CD4-positive, alpha-beta T cell treated with Interferon gamma for 1 hour (primary cell): ENCODE measurements at places on chromosomes 4 and X.
A peak's percentile ranks its signal among the peaks of the same experiment; 100 is the strongest.

GRCh38 chrX:16457239-16457638, 192.7 kb upstream of the S100G start:
- DNase-seq, result no peak

DNA sequence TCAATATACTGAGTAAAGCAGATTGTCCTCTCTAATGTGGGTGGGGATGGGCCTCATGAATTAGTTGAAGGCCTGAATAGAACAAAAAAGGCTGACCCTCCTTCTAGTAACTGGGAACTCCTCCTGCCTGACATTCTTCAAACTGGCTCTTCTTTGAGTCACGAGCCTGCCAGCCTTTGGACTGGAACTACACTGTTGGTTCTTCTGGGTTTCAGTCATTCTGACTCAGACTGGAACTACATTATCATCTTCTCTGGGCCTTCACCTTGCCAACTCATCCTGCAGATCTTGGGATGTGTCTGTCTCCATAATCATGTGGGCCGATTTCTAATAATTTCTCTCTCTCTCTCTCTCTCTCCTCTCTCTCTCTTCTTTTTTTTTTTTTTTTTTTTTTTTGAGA, 26.9 kb upstream of the CT47C1 start:
- DNase-seq, result no peak

GRCh38 chrX:140434347-140434746, 70.5 kb downstream of the SOX3 start:
- DNase-seq, result no peak

DNA sequence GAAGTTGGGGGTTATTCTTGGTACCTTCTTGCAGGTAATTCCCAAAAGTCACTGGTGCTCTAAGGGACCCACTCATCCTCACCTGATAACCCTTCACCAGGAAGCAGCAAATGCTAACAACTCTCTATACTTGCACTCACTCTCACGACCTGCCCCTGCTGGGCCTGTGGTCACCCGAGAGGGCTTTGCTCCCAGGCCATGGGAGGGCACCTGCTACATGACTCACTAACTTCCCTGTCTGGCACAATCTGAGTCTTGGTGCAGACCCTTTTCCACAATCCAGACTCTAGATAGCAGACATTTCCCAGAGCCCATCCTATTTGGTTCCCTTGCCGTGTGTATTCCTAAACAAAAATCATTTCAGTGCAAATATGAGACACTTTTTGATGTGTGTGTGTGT, 403.8 kb upstream of the FAT1 start:
- no peak for DNase-seq

DNA sequence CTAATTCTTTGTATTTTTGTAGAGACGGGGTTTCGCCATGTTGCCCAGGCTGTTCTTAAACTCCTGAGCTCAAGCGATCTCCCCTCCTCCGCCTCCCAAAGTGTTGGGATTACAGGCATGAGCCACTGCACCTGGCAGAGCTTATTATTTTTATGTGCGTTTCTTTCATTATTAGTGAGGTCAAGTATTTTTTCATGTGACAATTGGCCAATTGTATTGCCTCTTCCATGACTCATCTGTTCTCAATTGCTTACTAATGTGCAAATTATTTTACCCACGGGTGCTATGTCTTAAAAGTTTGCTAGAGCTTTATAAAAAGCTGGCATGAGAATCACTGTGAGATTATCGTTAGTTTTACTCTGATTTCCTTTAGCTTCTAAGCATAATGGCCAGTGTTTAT, 13.0 kb upstream of the ARX start:
- DNase-seq, result no peak

- no peak for DNase-seq
Observed at GRCh38 chr4:182955411-182955810, 38.2 kb upstream of the DCTD start.

GRCh38 chrX:72100051-72100755, 31.5 kb downstream of the RTL5 start:
- peak; percentile 53 for DNase-seq

- DNase-seq, result no peak
Observed at GRCh38 chr4:1640190-1640589, 43.9 kb downstream of the FAM53A start.

DNA sequence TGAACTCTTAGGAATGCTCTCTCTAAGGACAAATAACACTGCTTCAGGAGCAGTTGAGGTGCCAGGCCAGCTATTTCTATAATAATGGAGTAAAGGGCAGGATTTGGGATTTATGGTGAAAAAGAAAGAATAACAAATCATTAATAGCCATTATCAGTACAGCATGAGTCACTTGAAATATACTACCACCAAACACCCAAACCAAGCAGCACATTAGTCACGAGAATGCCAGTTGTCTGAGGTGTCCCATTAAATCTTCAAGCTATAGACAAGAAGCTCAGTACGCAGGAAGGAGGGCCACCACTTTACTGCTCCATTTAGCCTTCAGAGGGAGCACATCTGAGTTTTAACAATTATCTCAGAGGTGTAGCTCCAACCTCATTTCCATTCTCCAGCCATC, 106.8 kb upstream of the MAGEA10 start:
- DNase-seq, result no peak

- DNase-seq, result no peak
Observed at GRCh38 chr4:185224597-185224996, 15.2 kb downstream of the SNX25 start.

DNA sequence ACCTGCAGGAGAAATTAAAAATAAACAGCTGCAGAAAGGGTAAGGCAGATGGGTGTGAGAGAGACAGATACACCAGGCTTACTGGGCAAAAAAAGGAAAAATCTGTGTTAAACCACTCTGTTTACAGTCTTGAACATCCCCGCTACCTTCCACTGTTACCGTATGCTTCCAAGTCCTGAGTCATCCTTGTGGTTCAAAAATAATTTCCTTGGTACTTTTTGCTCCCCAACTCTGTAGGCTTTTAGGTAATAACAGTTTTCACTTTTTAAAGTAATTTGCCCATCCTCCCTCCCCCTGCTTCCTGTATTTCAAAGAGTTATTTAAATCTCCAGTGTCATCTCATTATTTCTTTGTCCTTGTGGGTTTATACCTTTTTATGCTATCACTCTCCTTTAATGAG, 210.1 kb upstream of the FAT4 start:
- no peak for DNase-seq

GRCh38 chr4:123480706-123481418, 84.3 kb downstream of the SPRY1 start:
- no peak for DNase-seq

- no peak for DNase-seq
Observed at GRCh38 chr4:151402145-151402865, 6.7 kb upstream of the FHIP1A start.

DNA sequence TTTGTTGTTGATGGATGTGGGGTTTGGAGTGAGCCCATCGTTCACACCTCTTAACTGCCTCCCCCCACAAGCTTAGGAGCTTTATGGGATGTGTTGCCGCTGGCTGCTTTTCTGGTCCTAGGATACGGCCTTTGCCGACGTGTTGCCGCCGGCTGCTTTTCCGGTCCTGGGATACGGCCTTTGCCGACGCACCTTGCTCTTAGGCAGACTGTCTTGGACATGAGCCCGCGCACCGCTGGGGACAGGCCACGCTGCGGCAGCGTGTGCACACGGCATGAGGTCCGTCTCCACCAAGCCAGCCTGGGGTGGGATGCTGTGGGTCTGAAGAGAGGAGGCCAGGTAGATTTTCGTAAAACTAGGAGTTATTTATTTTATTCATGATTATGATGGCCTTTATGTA, 14.2 kb downstream of the RGS12 start:
- DNase-seq, result no peak

GRCh38 chrX:39814391-39814790, 283.4 kb downstream of the BCOR start:
- peak; percentile 26 for DNase-seq

DNA sequence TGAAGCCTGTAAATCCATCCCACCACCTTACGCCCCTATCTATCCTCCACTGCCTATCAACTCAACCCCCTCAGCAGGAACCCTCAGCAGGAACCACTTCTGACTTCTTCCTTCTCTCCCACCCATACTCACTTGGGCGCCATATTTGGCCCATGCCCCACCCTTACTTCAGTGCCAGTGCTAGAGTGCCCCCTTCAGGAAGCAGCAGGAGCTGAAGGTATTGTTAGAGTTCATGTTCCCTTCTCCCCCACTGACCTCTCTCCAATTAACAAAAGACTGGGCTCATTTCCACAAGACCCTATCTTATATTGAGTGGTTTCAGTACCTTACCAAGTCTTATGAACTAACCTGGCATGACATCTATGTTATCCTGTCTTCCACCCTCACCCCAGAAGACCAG, 363.1 kb upstream of the SLIT2 start:
- DNase-seq, result no peak

- DNase-seq, result no peak
Observed at GRCh38 chrX:119602701-119603255, 3.4 kb downstream of the NKRF start.

GRCh38 chr4:110898290-110898689, 275.4 kb upstream of the PITX2 start:
- no peak for DNase-seq

- DNase-seq, result no peak
Observed at GRCh38 chr4:17511509-17511949, 361 bp downstream of the QDPR start.

- no peak for DNase-seq
Observed at GRCh38 chr4:57234252-57234775, 124.1 kb upstream of the IGFBP7 start.

- DNase-seq, result no peak
Observed at GRCh38 chrX:140273921-140274320, 230.9 kb downstream of the SOX3 start.

GRCh38 chr4:159103384-159103990, 608 bp downstream of the RAPGEF2 start:
- peak; percentile 20 for DNase-seq

GRCh38 chr4:149830823-149831222, 15.2 kb upstream of the IQCM start:
- DNase-seq, result no peak

- no peak for DNase-seq
Observed at GRCh38 chr4:26135331-26135730, 185.5 kb upstream of the RBPJ start.

DNA sequence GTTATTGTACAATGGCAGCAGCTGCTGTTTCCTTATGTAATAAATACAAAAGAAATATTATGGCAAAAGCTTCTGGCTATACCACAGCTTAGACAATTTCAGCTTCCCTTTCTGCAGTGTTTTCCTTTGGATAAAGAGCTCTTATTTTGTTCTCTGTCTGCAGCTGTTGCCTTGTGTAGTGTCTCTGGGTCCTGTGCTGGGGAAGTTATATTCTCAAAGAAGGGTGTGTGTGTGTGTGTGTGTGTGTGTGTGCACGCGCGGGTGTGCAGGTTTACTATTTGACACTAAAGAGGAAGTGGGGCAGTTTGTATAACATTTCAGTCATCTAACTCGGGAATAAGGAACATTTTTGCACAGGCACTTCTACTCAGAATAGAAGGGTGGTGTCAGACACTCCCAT, 83.6 kb downstream of the REPS2 start:
- DNase-seq, result no peak

DNA sequence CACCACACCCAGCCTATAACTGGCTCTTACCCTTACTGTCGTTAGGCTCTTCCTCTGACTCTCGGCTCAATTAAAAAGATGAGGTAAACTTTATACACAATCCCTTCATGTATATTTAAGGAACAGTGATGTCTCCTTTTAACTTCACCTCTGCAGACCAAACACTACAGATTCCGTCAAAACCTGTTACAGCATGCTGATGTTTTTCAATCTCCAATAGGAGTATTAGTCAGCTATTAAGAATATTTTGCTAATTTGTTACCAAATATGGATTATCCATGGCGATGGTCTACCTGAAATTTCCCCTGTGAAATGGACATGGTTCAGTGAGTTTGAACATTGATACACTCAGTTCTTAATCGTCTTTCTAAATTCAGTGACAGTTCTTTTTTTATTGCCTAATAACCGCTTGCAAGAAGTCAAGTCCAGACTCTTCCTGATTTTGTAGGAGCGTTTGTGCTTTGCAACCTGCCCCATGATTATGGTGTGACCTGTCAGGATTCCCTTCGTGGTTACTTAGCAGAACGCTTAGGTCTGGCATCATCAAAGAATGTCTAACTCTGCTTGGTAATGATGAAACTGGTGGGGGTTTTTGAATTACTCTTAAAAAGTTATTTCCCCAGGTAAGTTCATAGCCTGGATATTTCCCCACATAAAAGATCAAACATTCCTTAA, 72.2 kb upstream of the STOX2 start:
- DNase-seq, result no peak

DNA sequence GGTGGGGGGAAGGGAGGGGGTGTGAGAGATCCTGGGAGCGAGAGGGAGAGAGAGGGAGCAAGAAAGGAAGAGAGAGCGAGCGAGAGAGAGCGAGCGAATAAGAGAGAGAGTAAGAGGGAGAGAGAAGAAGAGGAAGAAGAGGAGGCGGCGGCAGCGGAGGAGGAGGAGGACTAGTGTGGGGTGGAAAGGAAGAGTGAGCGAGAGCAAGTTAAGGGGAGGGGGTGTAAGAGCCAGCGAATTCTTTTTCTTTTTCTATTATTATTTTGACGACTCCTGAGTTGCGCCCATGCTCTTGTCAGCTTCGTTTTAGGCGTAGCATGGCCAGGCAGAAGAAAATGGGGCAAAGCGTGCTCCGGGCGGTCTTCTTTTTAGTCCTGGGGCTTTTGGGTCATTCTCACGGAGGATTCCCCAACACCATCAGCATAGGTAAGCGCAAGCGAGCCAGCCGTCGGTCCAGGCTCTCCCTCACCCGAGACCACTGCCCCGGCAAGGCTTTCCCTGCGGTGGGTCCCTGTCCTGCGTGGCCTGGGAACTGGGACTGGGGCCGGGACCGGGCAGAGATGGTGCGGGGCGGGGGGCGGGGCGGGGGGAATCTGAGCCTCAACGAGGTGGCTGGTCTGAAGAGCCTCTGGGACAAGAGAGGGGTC, at the start of gene GRIA3:
GRIA3 (plus strand) TSS at position 60 of the 647 bp plus-strand sequence; CDS start at position 318, 258 bp downstream.
- no peak for DNase-seq

- no peak for DNase-seq
Observed at GRCh38 chr4:186904101-186904500, 180.4 kb upstream of the FAT1 start.

DNA sequence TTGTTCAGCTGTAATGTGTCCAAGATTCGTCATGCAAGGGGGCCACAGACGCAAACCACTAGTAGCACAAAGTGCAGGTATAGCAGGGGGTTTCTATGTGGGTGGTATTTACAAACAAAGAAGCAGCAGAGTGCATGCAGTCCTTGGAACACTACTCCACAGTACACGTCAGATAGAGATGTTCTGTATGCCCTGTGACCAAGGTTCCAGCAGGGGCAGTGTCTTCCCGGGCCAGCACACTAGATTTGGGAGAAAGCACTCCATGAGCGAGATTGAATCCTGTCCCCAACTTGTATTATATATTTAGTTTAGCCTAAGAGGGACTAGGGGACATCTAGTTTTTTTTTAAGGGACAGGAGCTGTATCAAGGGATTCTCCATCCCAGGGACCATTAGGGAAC, 54.4 kb upstream of the ESX1 start:
- DNase-seq, result no peak

DNA sequence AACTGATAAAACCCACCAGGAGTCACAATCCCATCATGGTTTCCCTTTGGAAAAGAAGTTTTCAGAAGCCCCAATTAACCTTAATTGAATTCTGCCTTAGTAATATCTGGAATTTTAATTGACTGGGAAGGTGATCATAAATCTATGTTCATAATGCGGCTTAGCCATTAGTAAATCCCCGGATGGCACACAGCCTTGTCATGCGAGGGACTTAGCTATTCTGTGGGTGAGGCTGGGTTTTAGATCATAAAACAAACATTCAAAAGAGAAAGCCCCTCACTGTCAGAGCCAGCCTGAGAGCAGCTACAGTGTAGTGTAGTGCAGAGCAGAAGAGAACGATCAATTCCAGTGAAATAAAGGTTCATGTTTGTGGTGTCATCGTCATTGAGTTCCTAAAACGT, 124.0 kb upstream of the NOCT start:
- no peak for DNase-seq
